RPMI7951 (cell line): ENCODE measurements at places on chromosomes 3 and 15.

GRCh38 chr3:120196333-120196732, 88.7 kb downstream of the GPR156 start:
- no peak for DNase-seq

DNA sequence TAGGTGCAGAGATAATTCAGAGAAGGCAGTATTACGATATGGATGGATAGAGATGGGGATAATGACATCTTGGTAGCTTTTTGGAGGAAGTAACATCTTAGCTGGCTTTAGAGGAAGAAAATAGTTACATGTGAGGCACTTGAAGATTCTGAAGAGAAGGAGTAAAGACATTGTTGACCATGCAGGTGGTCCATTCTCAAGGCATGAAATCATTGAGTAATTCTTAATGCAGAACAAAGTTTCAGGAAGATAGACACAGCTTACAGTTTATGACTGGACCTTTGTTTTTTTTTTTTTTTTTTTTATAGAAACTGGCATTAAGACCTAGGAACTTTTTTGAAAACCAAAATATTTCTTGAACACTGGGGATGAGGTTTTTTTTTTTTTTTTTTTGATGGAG, 28.2 kb downstream of the MBNL1 start:
- DNase-seq = no peak

DNA sequence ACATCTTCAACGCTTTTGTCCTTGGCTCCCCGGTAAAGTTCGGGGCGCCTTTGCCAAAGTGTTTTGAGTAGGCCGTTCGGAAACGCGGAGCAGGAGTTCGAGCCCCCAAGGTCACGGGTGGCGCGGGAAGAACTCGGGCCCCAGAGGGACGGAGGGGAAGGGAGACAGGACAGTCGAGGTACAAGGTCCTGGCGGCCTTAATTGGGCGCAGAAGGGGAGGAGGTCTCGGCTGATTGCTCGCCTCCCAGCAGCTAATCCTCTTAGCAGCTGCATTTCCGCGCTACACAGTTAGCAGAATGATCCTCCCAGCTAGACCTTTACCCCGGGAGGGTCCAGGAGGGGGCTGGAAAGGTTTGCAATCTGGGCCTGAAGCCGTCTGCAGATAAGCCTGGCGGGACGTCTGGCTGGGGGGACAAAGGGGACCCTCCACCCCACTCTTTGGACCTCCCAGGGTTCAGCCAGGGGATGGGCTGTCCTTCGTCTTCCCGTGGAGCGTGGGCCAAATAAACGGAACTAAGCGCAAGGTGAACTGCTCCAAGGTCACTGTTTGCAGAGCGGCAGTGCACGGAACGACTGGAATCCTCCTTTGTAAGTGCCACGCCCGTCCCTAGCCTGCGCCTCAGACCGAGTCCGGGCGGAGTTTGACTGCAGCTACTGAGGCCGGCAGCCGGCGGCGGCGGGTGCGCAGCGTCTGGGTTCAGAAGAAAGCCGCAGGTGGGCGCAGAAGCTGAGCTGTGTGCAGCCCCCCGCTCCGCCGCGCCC, 7.2 kb downstream of the EOMES start:
- no peak for DNase-seq

DNA sequence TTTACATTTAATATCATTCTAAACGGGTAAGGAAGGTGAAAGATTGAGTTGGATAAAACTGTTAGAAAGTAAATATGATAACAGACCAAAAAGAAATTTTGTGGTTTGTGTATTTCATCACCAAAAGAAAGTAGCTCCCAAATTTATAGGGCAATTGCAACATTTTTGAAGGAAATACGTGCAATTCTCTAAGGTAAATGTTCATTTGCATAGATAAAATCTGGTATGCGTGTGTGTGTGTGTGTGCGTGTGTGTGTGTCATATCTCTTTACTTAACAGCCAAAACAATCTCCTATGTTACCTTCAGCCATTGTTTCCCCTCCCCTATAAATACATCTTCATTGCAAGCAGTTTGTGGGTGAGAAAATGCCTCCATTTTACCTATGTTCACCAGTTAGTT, 208.4 kb downstream of the TNIK start:
- DNase-seq = no peak

- no peak for DNase-seq
These were observed 790 bp downstream of the SKOR1 start for GRCh38 chr15:67825881-67826716.
